ENCODE measurements at places on chromosomes 12 and 14.

DNA sequence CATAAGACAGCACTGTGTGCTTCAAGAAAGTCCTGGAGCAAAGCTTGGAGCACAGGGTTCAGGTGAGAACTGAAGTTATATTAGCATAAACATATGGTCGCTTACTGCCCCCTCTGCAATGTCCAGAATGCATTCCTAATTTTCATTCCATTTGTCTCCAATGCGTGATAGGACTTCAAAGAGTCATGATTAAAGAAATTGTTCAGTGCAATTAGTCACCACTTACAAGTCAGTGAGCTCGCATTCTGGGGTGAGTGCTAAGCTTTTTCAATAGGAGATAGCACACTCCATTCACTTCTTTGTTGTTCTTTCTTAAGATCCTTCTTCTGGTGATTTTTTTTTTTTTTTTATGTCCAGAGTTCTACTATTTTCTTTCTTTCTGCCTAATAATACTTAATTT is 398.4 kb downstream of the SYT1 start:
- DNase-seq: no peak

- DNase-seq: no peak
Observed at GRCh38 chr12:7787574-7788293, 1.5 kb upstream of the NANOG start.

- DNase-seq: no peak
Observed at GRCh38 chr12:13222076-13222475, 25.6 kb downstream of the EMP1 start.

DNA sequence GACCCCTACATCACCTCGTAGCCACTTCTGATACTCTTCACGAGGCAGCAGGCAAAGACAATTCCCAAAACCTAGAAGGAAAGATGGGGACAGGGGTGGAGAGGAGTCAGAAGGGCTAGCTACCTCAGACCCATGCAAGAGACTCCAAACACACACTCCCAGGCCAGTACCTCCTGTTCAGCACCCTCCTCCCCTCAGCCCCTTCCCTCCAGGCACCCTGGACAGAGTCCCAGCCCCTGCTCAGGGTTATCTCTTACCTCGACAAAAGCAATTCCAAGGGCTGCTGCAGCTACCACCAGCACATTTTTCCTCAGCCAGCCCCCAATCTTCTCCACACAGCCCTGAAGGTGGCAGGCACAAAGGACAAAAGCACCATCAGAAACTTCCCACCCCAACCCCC is 3.3 kb downstream of the CD63 start:
- no peak for DNase-seq

DNA sequence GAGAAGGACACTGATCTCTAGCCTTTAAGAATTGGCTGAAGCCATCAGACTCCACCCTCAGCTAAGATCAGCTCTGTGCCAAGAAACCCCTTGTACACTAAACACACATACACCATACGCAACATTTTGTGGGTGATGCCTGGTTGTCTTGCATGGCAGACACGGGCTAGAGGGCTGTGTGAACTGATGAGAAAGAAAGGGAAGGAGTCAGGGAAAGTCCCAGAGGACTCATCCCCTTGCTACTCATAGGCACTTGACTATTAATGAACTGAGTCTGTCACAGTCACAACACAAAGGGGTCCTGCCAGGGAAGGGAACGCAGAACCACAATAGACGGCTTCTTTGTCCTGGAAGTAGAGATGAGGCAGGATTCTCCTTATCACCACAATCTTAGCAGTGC is 80.8 kb downstream of the EMP1 start:
- no peak for DNase-seq

- no peak for DNase-seq
Observed at GRCh38 chr12:65016881-65017650, 104.0 kb downstream of the WIF1 start.

- DNase-seq: no peak
Observed at GRCh38 chr14:55819610-55820304, 239.8 kb downstream of the KTN1 start.

Measured in stimulated activated CD4-positive, alpha-beta T cell treated with anti-CD3 and anti-CD28 coated beads, Interleukin-15, amount 100 ng/mL, for 24 hours (primary cell).